Smooth muscle cell of trachea (primary cell): ENCODE measurements at places on chromosomes 6 and 20. TPM values are rescaled to one million over a fixed set of nuclear protein-coding genes. Genes with fewer than 3 reads are reported as not detected.

Gene ALDH5A1
- 0.15 and 0.50 TPM in 2 replicates for total RNA-seq

Gene STMND1
- total RNA-seq: not detected in 2 replicates

Gene FOXQ1
- 6.5 and 6.9 TPM in 2 replicates for total RNA-seq

Gene CCM2L
- not detected in 2 replicates for total RNA-seq

Gene SPEF1
- total RNA-seq: 0.15 and 0.17 TPM in 2 replicates

Gene BTNL2
- not detected in 2 replicates for total RNA-seq

Gene MICB
- 8.4 and 10.5 TPM in 2 replicates for total RNA-seq

Gene EFCAB8
- 0.44 TPM in 1 of 2 replicates, not detected in the other for total RNA-seq

Gene SOBP
- total RNA-seq: 8.8 and 13.7 TPM in 2 replicates

Gene TCF15
- not detected in 2 replicates for total RNA-seq

Gene C6orf15
- total RNA-seq: not detected in 2 replicates

Gene PAK5
- under 0.01 TPM in 1 of 2 replicates, not detected in the other for total RNA-seq

Gene HLA-DPB1
- 1.8 and 10.0 TPM in 2 replicates for total RNA-seq

Gene FAM209B
- not detected in 2 replicates for total RNA-seq
